ENCODE measurements at places on chromosomes 7 and 10. TPM values are rescaled to one million over a fixed set of nuclear protein-coding genes. Genes with fewer than 3 reads are reported as not detected.

Gene SPDYE2
- total RNA-seq, result not detected

Gene LRRD1
- total RNA-seq, result not detected

Gene NPVF
- not detected for total RNA-seq

Gene CADPS2
- total RNA-seq, result 2.2 TPM

Gene GPRIN2
- total RNA-seq, result 8.3 TPM

Gene NUTM2A
- 0.62 TPM for total RNA-seq

Gene LLCFC1
- not detected for total RNA-seq

DNA sequence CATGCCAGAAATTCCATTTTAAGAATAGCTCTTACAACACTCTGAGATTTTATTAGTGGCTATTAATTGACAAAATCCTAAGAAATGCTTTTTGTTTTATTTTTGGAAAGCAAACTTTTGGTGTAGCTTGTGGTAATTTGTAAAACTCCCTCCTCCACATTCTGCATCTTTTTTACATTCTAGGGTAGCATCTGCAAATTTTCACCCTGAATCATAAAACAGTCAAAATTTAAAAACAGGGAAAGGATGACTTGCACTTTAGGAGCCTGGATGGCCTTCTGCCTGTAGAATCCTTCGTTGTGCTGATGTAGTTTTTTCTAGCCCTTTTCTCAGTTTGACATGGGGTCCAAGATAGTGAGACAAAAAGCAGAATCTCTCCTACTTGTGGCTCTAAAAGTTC lies 316.1 kb downstream of the ADRA2A start:
- DNase-seq, result no peak

DNA sequence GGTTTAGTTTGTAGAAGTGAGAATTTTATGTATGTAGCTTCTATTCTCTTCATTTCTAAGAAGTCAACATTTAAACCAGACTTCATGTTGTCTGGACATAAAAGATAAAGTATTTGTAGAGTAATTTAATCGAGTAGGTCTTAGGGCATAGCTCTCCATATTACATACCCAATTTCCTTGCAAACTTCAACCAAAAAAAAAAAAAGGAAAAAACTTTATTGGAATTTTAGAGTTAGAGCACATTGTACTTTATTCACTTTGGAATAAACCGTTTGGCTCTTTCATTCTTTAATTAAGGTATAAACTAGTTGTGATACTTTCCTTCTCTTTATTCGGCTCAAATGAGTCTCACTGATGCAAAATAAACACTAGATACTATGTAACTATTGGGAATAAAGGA lies 36.0 kb downstream of the PTER start:
- no peak for DNase-seq

DNA sequence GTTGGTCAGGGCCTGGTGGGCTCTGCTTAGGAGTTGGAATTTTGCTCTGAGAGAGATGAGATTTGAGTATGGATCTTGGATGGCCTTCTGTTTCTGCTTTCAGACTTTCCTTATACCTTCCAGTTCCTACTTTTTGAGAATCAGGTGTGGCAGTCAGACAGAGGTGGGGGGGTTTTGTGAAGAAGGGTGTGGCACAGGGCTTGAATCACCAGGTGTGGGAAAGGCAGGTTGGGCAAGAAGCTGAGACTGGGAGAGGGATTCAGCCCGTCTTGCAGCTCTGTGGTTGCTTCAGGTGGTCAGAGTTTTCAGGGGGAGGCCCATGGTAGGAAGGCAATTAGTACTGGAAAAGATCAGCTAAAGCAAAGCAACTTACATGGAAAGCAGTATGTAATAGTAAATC lies 340.2 kb downstream of the LRMDA start:
- DNase-seq, result no peak

- no peak for DNase-seq
Measured at GRCh38 chr7:154383045-154383444, 330.8 kb downstream of the DPP6 start.

GRCh38 chr10:51302316-51302715 lies 228.0 kb downstream of the PRKG1 start:
- DNase-seq, result no peak

- DNase-seq, result no peak
Measured at GRCh38 chr7:121904120-121904519, 31.2 kb downstream of the PTPRZ1 start.

DNA sequence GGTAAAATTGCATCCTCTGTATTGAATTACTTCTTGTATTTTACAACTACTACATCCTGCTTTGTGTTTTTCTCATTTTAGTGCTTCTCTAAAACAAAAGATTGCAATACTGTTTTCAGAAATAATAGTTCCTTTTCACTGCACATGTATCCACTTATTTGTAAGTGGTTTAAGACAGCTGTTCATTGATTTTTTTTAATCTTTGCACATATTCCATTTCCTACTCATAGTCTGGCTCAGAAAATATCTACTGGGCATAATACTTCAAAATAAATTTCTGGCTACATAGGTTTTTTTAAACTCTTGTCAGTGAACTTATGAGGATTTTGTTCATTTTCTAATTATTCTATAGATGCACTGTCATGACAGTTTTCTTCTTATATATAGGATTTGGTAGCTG lies 54.8 kb downstream of the SND1 start:
- DNase-seq, result no peak

DNA sequence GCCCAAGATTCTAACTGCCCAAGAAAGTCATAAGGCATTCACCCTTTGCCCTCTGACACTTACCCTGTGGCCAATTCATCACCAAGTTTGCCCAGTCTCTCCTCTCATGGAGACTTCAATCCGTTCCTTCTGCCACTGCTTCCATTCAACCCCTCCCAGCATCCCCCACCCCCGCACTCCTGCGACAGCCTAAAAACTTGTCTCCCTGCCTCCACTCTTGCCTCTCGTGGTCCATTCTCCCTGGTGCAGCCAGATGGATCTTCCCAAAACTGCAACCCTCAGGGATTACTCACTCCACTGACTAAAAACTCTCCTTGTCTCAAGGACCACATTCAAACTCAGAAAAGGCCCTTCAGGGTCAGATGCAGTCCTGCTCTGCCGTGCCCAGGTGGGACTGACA lies 32.3 kb upstream of the PLXNA4 start:
- DNase-seq, result no peak

DNA sequence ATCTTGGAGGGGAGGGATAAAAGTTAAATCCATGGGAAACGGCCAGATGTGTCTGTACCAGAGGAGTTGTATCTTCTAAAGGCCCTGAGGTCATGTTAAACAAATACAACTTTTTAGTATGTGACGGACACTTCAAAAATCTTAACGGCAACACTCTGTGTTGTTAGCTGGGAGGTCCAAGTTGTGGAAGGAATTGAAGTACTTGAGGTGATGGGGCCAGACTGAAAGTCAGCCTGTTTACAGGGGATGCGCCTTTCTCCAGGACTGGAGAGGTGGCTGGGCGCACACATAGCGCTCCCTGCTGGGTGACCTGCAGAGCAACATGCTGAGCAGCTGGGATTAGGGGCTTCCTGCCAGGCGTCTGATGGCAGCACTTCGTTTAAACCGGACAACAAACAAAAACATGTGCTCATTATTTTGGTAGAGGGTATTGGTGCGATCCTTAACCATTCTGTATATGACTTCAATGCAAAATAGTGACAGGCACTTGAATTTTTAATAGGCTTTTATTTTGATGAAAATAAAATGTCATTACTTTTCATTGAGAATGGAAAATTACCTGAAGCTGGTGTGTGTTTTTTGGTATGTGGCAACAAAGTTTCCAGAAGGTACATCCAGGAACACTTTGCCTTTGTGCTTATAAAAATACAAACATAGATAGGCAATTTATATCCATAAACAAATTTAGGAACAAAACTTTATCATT lies 198.2 kb downstream of the MLLT10 start:
- no peak for DNase-seq

DNA sequence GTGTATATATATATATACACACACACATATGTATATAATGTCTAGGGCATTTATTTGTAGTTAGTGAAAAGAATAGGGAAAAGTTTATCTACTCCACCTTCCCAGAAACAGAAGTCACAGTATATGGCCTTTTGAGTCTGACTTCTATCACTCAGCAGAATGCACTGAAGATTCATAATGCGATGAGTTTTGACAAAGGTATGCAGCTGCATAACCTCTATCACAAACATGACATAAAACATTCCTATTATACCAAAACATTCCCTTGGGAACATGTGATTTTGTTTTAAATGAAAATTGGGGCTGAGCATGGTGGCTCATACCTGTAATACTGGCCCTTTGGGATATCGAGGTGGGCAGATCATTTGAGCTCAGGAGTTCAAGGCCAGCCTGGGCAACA lies 137.3 kb upstream of the EEPD1 start:
- no peak for DNase-seq

GRCh38 chr7:98458090-98458875 lies 57.4 kb upstream of the BAIAP2L1 start:
- DNase-seq, result no peak

DNA sequence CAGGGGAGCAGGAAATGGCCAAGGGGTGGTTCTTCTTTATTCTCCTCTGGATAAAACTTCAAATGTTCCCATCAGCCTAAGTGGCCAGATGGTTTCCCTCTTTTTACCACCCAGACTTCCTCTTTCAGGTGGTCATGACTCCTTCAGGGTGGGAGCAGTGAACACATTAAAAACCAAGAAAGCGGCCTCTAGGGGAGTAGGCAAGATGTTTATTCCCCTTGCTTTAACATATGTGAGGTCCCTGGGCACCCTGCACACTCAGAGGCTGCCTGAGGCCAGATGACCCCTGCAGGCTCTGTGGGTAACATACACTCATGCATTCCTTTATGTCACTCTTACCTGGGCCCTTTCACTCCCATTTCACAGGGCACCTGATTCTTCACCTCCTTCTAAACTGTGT lies 357.4 kb downstream of the ABCA13 start:
- no peak for DNase-seq

GRCh38 chr10:46062723-46063428 lies 16.8 kb upstream of the MSMB start:
- DNase-seq, result no peak

GRCh38 chr10:80709866-80710265 lies 172.2 kb downstream of the SH2D4B start:
- DNase-seq, result no peak

- DNase-seq, result no peak
Measured at GRCh38 chr10:110649347-110650264, 5.5 kb downstream of the RBM20 start.

DNA sequence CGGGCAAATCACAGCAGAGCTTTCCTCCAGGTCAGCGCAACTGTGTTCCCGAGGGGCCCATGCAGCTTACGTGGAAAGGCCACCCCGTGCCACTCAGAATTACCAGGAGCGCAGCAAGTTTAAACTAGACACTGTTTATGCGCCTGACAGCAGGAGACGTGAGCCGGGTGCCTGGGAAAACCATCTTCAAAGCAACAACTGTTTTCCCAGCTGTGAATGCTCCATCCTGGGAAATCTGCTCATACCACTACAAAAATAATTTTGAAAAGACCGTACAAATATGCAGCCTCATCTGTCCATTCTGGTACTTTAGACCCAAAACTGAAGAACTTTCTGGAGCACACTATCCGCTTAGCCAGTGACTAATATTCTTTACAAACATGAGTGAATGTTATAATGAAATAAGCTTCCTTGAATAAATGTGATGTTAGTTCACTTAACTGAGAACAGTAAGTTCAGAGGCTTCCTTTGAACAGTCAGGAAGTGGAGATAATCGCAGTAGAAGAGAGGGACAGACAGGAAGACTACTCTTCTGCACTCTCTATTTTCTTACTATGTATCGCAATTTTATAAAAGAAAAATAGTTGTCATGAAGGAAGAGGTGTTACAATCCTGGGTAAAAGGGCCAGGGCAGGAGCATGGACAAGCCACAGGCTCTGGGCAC lies 16.7 kb downstream of the GPER1 start:
- no peak for DNase-seq

DNA sequence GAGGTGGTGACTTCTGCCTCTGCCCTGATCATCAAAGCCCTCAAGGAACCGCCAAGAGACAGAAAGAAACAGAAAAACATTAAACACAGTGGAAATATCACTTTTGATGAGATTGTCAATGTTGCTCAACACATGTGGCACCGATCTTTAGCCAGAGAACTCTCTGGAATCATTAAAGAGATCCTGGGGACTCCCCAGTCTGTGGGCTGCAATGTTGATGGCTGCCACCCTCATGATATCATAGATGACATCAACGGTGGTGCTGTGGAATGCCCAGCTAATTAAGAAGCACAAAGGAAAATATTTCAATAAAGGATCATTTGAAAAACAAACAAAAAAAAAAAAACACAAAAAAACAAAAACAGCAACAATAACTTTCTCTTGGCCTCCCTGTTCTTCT lies 59.5 kb upstream of the TOMM7 start:
- no peak for DNase-seq

DNA sequence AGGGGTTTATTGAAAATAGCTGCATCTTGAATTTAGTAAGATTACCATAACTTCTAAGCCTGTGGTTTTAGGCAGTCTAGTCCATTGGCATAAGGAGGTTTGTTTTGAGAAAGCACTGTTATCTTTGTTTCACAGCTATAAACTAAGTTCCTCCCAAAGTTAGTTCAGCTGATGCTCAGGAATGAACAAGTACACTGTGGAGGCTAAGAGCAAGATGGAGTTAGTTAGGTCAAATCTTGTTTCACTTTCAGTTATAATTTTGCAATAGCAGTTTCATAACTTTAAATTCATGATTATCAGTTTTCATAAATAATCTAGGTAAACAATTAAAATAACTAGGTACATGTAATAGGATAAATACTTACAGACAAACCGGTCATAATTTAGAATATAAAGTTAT lies 15.4 kb downstream of the SEC61G start:
- DNase-seq, result no peak

GRCh38 chr7:133688483-133689239 lies 435.8 kb downstream of the EXOC4 start:
- no peak for DNase-seq

DNA sequence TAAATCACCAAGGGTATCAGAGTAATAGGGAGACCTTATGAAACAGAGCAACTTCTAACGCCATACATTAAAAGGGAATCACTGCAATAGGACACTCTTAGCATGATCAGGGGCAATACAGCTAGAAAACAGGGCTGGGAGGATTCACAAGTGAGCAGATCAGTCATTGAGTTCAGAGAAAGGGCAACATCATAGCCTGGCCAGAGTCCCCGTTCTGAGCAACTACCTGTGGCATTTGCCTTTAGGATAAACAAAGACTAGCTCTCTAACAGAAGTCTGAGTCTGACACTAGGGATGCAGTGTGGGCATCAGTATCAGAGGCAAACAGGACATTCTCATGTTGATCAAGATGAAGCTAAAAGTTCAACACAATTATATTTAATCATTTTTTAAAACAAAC lies 297.9 kb downstream of the DGKB start:
- DNase-seq, result no peak

GRCh38 chr10:83725567-83725966 lies 413.7 kb upstream of the GHITM start:
- no peak for DNase-seq

All from esophagus squamous epithelium (tissue), 5 donors.